Natural killer cell (primary cell): ENCODE measurements at places on chromosomes 1 and 21. TPM values are rescaled to one million over a fixed set of nuclear protein-coding genes. Genes with fewer than 3 reads are reported as not detected.

DNA sequence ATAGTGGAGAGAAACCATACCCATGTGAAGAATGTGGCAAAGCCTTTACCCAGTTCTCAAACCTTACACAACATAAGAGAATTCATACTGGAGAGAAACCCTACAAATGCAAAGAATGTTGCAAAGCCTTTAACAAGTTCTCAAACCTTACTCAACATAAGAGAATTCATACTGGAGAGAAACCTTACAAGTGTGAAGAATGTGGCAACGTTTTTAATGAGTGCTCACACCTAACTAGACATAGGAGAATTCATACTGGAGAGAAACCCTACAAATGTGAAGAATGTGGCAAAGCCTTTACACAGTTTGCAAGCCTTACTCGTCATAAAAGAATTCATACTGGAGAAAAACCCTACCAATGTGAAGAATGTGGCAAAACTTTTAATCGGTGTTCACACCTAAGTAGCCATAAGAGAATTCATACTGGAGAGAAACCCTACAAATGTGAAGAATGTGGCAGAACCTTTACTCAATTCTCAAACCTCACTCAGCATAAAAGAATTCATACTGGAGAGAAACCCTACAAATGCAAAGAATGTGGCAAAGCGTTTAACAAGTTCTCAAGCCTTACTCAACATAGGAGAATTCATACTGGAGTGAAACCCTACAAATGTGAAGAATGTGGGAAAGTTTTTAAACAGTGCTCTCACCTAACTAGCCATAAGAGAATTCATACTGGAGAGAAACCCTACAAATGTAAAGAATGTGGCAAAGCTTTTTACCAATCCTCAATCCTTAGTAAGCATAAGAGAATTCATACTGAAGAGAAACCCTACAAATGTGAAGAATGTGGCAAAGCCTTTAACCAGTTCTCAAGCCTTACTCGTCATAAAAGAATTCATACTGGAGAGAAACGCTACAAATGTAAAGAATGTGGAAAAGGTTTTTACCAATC lies 80.0 kb downstream of the JMJD4 start:
- no peak overlapping the region for H3K4me3 ChIP-seq
- no peaks in the 10 kb centered on the region for H3K4me1 ChIP-seq
- H3K27ac ChIP-seq, result no peak overlapping the region

- H3K36me3 ChIP-seq, result no peaks in the 10 kb centered on the region
- peaks cover 4% of the 10 kb centered on the region for H3K27me3 ChIP-seq
- no peak overlapping the region for H3K4me3 ChIP-seq
- no peak overlapping the region for H3K27ac ChIP-seq
- no peak for DNase-seq
Measured at GRCh38 chr1:19854866-19855265, 27.3 kb upstream of the OTUD3 start.

- no peak overlapping the region for H3K4me3 ChIP-seq
- no peak overlapping the region for H3K27ac ChIP-seq
- H3K27me3 ChIP-seq, result no peaks in the 10 kb centered on the region
- DNase-seq, result peak; percentile 82
Measured at GRCh38 chr1:869499-870244, 54.1 kb upstream of the SAMD11 start.

GRCh38 chr1:46020010-46020409 lies 112.4 kb downstream of the PIK3R3 start:
- no peak overlapping the region for H3K27ac ChIP-seq
- no peaks in the 10 kb centered on the region for H3K27me3 ChIP-seq
- H3K4me1 ChIP-seq, result no peaks in the 10 kb centered on the region
- DNase-seq, result no peak

Gene RWDD3
- 15.2 TPM for total RNA-seq

Gene GUCA2A
- not detected for total RNA-seq

Gene CELA3A
- not detected for total RNA-seq

Gene LINGO4
- not detected for total RNA-seq

Gene ITLN2
- total RNA-seq, result not detected

DNA sequence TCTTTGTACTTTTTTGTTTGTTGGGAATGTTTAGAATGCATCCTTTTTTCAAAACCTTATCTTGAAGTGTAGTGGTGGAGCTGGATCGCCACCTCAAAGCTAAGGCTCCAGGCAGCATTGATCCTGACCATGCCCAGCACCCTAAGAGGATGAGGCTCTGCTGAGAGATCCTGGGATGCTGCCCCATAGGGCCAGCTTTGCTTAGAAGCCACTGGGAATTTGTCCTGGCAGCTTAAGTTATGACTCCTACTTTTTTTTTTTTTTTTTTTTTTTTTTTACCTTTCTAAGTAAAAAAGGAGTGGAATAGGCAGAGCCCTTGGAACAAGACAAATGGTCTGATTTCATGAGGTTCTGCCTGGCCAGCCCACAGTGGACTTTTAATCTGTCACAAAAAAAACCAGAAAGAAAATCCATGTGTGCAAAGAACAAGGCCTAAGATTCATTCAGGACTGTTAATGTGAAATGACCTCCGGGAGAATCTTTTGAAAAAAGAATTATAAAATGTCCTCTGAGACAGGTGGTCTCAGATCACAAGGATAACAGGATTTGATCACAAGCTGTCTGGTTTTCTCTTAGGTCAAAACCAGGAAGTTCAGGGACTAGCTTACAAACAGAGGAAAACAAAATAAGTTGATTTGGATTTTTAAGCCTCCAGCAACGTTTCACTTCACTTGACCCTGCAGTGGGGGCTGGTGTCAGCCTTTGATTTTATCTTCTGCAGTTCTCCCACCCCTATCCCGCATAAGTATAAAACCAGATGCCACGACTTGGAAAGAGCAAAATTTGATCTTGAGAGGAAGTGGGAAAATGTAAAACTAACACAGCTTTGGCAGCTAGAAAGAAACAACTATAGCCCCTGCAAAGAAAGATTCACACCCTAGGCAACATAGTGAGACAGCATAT lies 25.9 kb upstream of the RAP1A start:
- no peak for DNase-seq
- H3K36me3 ChIP-seq, result no peaks in the 10 kb centered on the region
- no peaks in the 10 kb centered on the region for H3K27me3 ChIP-seq
- H3K4me3 ChIP-seq, result no peak overlapping the region
- H3K4me1 ChIP-seq, result peaks cover 60% of the 10 kb centered on the region

GRCh38 chr1:106111044-106111443 lies 945.4 kb upstream of the PRMT6 start:
- no peaks in the 10 kb centered on the region for H3K36me3 ChIP-seq
- H3K27me3 ChIP-seq, result no peaks in the 10 kb centered on the region
- no peaks in the 10 kb centered on the region for H3K4me1 ChIP-seq
- no peak overlapping the region for H3K27ac ChIP-seq
- DNase-seq, result no peak
- H3K4me3 ChIP-seq, result no peak overlapping the region

GRCh38 chr1:95506736-95507414 lies 272.9 kb downstream of the RWDD3 start:
- no peaks in the 10 kb centered on the region for H3K27me3 ChIP-seq
- no peak overlapping the region for H3K4me3 ChIP-seq
- no peaks in the 10 kb centered on the region for H3K36me3 ChIP-seq
- no peak for DNase-seq
- no peak overlapping the region for H3K27ac ChIP-seq
- H3K4me1 ChIP-seq, result no peaks in the 10 kb centered on the region

- no peaks in the 10 kb centered on the region for H3K27me3 ChIP-seq
- H3K36me3 ChIP-seq, result no peaks in the 10 kb centered on the region
- DNase-seq, result no peak
- no peak overlapping the region for H3K27ac ChIP-seq
- H3K4me3 ChIP-seq, result no peak overlapping the region
Measured at GRCh38 chr1:212271234-212271633, 14.0 kb upstream of the PPP2R5A start.

GRCh38 chr1:48917901-48918603 lies 141.4 kb upstream of the BEND5 start:
- H3K36me3 ChIP-seq, result no peaks in the 10 kb centered on the region
- no peaks in the 10 kb centered on the region for H3K27me3 ChIP-seq
- DNase-seq, result no peak
- H3K27ac ChIP-seq, result no peak overlapping the region
